ENCODE measurements at places on chromosomes 5 and 9. TPM values are rescaled to one million over a fixed set of nuclear protein-coding genes. Genes with fewer than 3 reads are reported as not detected.

Gene KIF4B
- under 0.01 TPM for total RNA-seq

Gene RXRA
- 8.1 TPM for total RNA-seq

Gene WDR31
- total RNA-seq: 0.28 TPM

GRCh38 chr5:135048286-135048685 lies 14.3 kb upstream of the PITX1 start:
- DNase-seq: no peak

DNA sequence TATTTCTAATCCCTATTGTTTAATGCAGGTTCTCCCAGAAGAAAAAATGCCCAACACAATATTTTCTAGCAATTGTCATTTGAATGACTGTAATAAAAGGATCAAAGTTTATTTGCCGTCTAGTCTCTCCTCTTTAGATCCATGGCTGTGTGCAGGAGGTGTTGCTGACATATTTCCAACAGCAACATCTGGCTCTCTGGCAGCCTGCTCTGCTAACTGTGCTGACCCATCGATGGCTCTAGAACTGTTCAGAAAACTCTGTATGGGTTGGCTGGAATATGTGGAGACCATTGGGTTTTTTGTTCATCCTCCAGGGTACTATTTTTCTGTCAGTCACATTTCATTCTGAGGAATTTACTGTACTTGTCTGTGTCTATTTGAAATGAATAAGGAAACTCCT lies 202.0 kb upstream of the SLC27A6 start:
- no peak for DNase-seq

DNA sequence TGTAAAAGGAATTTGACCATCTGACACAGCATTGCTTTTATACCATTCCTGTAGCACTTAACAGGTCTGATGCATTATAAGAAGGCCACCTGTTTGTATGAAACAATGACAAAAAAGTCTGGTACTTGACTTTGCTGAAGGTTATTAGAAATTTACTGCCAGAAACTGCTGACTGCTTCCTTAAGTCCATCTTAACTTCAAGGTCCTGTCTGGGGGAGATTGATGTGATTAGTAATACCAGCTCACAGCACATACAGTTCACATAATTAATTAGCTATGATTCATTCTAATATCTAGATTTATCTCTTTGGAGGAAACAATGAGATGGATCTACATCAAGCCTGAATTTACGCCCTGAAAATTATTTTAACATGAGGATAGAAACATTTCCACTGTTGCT lies 49.6 kb upstream of the TEK start:
- no peak for DNase-seq

Data from IMR-90 (cell line).